ENCODE measurements at places on chromosomes 12 and 14.

DNA sequence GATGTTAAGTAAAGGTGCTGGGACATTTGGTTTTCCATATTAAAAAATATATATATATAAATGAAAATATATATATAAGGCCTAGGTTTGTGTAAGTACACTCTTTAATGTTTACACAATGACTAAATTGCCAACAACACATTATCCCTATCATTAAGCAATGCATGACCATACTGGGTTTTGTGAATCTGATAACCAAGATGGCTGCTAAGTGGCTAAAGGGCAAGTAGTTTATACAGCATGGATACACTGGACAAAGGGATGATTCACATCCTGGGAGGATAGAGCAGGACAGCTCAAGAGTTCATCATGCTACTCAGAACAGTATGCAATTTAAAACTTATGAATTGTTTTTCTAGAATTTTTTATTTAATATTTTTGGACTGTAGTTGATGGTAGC is 89.3 kb downstream of the FIGNL2 start:
- DNase-seq, result no peak

- DNase-seq, result no peak
These were observed 112.0 kb downstream of the TSPAN8 start for GRCh38 chr12:71045781-71046180.

DNA sequence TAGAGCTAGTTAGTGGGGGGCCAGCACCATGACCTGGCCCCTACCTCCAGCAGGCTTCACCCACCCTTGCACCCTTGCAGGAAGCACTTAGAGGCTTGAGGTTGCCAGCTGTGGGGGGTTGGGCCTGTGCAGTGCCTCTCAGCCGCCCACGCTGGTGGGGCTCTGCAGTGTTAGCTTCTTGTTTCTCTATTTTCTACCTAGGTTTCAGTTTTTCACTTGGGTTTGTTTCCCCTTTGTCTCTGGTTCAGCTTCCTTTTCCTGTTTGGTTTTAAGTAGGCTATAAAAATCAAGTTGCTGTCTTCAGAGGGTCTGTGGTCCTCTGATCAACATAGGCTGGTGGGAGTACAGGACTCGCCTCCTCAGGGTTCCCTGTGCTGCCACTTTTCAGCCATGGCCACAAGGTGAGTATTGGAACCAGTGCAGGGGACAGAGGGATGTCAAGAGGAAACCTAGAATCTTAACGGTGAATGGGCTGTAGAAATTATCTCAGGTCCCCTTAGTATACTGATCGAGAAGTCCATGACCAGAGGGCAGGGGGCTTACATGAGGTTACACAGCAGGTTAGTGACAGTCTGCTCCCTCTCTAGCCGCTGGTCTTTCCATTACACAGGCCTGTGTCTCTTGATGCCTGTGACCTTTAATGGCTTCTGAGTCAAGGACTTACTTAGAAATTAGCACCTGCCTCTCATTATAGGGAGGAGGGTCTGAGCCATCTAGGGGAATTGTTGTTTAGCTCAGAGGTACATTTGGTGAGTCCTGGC is at the start of gene EVL:
TSS of gene EVL (plus strand) at position 312 of the 761 bp plus-strand sequence. CDS start at position 391, 79 bp downstream.
- DNase-seq, result no peak

- no peak for DNase-seq
These were observed 45.4 kb upstream of the NR2C1 start for GRCh38 chr12:95118788-95119179.

DNA sequence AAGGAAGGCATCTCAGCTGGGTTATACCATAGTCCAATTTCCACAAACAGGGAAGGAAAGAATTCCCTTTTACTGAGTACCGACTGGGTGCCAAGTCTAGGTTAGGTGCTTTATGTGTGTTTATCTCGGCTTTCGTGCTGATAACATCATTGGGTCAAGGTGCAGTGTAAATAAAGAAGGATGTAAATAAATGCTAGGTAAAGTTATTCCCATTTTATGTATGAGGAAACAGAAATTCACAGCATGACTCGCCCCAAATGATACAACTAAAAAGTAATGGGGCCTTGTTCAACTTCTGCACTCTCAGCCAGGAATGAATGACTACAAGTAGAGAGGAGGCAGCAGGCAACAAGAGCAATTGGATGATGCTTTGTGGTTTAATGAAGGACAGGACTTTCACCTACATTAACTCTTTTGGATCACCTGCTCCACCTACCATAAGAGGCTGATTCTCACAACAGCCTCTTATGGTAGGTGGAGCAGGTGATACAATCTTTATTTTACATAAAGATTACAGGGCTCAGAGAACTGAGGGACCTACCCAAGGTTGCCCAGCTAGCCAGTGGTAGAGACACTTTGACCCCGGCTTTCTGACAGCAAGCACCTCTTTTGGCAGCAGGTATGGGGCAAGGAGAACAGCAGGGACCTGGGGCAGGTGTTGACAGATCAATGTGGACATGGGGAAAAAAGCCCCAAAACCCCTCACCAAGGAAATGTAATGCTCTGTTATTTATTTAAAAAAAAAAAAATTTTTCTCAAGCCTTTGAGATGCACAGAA is 213.4 kb upstream of the NUDT4 start:
- DNase-seq, result no peak

- no peak for DNase-seq
These were observed 219.5 kb upstream of the TMEM132C start for GRCh38 chr12:128047266-128048060.

DNA sequence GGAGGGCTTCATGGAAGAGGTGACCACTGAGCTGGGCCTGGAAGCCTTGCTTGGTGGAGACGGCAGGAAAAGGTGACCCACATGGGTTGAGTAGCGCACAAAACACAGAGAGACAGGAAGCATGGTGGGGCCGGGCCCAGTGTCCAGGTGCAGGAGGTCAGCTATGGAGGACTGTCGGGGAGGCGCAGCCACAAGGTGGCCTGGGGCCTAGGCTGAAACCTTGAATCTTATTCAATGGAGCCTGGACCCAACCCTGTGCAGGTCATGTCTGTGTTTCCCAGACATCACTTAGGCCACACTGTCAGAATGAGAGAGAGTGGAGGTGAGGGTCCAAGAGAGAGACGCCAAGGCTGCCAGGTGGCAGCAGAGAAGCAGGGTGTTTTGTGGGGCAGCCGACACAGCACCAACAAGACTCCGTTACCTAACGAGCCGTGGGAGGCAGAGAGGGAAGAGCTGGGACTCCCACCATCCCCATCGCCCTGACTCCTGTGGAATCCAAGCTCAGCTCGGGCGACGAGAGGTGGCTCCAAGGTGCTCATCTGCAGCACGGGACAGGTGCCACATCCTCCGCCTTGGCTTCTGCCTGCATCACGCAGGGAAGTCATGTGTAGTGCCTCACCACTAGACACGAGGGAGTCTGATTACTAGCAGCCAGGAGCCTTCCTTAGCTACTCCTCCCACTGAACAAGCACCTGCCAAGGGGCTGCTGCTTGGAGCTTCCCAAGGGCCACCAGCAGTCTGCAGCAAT is 38.7 kb downstream of the DEGS2 start:
- DNase-seq, result no peak

GRCh38 chr14:101191721-101192660 is 288.5 kb upstream of the RTL1 start:
- no peak for DNase-seq

DNA sequence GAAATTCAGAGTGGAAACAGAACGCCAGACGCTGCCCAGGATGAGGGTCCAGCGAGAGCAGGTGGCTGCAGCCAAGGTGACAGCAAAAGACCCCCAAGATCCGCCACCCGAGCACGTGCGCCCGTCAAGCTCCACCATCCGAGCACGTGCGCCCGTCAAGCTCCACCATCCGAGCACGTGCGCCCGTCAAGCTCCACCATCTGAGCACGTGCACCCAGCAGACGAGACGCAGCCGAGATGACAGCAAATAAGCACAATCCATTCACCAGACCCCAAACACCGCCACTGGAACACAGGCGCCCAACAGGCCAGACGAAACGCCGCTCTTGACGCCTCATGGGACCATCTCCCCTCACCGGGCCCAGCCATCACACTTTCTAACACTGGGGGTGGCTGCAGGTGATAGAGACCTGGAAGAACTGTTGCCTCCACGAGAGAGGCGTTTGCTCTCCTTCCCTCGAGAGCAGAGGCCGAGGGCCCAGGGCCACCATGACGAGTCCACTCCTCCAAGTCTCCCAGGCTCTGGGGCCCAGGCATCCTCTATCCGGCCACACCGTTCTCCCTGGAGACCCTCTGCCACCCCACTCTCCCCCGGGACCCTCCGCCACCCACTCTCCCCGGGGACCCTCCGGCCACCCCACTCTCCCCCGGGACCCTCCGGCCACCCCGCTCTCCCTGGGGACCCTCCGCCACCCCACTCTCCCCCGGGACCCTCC is 62.1 kb upstream of the GALNT9 start:
- no peak for DNase-seq

GRCh38 chr12:123131879-123132402 is 18.9 kb downstream of the PITPNM2 start:
- DNase-seq, result no peak

GRCh38 chr12:93453633-93454032 is 11.9 kb upstream of the UBE2N start:
- DNase-seq, result no peak

DNA sequence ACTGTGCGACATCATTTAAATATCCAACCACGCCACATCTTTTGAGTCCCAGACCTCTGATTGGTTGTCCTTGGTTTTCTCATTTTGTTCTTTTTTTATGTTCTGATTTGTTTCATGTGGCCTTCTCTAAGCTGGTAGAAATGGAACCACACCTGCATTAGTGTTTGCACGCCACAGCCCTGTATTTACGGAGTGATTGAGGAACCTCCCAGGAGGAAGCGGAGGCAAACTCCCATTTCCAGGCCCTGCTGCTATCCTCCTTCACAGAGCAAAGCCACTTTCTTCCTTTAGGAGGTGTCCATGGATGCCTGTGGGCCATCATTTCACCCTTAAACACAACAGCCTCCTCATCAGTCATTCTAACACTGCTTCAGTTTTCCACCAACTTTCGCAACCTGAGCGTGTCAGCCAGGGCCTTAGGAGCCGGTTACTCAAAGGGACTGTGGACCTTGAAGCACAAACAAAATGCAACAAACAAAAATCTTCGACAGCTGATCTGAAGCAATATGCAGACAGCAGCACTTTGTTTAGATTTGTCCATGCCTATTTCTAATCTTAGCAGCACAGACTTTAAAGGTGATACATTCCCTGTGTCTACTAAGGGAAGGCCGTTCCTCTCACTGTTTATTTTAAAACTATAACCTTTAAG is 1258.1 kb upstream of the TMEM132C start:
- DNase-seq, result no peak

- no peak for DNase-seq
These were observed 167.3 kb upstream of the GRIN2B start for GRCh38 chr12:14148489-14149270.

DNA sequence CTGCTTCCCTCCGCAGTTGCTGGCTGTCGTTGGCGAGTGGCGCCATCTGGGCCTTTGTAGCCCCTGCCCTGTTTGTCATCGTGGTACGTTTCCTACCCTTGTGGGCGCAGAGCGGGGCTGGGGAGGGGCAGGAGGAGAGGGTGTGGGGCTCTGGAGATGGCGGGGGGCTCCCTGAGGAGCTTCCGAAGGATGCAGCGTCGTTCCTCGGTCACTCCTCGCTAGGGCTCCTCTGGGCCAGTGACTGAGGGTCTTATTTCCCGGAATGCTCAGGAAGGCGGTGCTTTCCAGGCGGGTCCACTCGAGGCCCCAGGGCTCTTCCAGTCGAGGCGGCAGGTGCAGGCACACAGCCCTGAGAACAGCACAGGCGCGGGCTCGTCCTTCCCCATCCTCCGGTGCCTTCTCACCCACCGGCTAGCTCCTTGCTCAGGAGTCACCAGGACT is 167.1 kb downstream of the ADGRD1 start:
- DNase-seq, result no peak

GRCh38 chr12:122090759-122091515 is 12.4 kb downstream of the MLXIP start:
- no peak for DNase-seq

DNA sequence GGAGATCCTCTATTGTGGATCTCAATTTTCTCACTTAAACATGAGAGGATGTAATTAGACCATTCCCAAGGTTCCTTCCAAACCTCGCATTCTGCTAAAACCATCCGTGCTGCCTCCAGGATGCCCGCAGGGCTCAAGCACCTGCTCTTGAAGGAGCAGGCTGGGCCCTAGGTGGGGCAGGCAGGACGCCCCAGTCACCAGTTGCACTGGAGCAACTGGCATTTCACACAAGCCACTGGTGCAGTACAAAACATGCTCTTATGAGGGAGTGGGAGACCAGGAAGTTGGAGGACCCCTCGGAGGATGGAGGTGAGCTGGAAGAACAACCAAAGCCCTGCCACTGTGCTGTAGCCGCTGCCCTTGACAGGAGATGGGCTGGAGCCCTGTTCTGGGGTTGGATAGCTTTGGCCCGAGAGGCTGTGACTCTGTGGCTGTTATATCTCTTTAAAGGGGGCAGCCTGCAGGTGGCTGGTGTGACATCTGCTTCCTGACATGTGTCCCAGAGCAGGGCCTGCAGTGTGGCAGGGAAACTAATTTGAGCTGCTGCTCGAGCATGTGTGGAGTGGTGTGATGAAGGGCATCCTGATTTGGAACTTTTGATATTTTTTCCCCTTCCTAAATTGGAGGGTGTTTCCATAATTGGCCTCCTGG is 122.2 kb downstream of the CRACR2A start:
- no peak for DNase-seq

DNA sequence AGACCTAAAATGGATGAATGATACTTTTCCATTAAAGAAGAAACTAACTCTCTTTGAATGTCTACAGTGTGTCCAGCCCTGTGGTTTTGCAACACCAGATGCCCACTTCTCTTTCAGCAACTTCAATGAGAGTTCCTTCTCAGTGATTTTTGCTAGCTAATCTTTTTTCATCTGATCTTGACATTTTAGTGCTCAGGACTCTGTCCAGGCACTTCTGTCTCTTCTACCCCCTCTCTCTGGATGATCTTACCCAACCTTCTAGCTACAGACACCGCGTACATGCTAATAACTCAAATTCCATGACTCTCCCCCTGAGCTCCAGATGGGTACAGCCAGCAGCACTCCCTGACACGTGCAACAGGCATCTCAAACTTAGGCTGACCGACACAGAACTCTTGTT is 161.1 kb upstream of the FOXN3 start:
- DNase-seq, result no peak

GRCh38 chr12:116703214-116703795 is 34.6 kb downstream of the SPRING1 start:
- no peak for DNase-seq

- no peak for DNase-seq
These were observed 132.8 kb downstream of the DIO2 start for GRCh38 chr14:80078501-80078900.

GRCh38 chr12:108722992-108723766 is 8.1 kb downstream of the CORO1C start:
- no peak for DNase-seq

- no peak for DNase-seq
These were observed 5.5 kb downstream of the CEP170B start for GRCh38 chr14:104870368-104871144.

- peak; percentile 85 for DNase-seq
These were observed 4.3 kb upstream of the DHRS2 start for GRCh38 chr14:23631702-23632460.

DNA sequence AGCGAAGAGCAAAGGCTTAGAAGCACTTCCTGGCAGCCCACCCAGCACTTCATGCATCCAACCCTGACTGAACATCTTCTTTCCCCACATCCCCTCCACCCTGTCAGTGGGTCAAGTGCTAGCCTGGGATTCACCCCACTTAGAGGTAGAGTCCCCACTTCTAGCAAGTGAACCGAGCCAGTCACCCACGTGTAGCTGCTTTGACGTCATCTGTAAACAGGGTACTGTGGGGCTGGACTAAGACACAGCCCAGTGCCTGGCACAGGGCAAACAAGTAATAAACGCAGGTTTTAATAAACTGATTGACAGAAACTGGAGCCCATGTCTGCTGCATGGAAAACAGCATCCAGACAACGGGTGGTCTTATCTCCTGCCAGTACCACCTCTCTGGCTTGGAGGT is 61.7 kb downstream of the ITPK1 start:
- DNase-seq, result no peak

All from left renal pelvis (tissue), 4 donors.